Activated CD8-positive, alpha-beta memory T cell treated with anti-CD3 and anti-CD28 coated beads for 1 hour (primary cell): ENCODE measurements at places on chromosomes 6 and 20.

DNA sequence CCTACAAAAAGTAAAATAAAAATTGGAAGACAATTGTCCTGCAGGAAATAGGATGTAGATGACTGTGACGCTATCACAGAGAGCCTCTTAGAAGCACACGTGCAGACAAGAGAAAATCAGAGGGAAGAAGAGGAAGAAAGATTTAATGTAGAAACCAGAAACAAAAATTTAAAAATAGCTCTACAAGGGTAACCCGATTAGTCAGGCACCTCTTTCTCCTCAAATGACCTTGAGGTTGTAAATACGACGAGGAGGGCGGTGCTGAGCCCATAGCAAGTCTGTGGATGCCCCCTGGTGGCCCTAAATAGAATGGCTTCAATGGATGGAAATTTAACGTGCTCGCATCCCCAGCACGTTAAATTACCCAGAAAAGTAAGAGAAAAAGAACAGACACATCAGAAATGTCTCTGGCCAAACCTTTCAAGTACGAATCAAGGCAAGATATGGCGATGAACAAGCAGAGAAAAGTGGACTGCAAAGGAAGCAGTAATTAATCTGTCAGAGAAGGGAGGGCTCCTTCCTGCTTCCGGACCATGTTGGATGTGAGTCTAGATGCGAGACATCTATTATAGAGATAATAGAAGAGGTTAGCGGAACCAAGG lies 4.2 kb upstream of the PRPH2 start:
- peak; percentile 51 for DNase-seq

DNA sequence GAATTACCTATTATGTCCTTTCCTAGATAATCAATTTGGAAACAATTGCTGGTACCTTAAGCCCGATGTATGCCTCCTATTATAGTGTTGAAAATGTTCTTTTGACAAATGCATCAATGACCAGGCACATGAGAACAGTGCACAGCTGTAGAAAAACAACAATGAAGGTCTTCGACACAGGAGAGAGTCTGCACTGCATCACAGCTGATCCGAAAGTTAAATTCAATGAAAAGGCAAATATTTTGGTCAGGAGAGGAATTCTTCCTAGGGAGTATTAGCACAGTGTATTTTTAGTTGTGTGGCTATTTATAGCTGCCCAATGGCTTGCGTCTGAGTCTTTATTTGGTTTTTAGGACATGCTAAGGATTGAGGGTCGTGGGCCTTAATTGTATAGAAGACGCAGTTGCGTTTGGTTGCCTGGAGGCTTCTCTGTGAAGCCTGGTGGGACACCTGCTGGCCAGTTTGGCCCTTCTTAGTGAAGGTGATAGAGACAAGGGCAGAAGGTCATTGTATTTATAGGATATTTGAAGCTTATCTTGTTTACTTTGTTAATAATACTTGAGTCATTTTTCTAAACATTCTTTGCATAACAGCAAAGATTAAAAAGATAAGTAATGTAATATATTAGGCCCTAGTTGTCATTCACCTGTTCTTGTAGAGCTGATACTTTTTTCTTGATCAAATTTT lies 72.3 kb downstream of the CDYL start:
- no peak for DNase-seq

DNA sequence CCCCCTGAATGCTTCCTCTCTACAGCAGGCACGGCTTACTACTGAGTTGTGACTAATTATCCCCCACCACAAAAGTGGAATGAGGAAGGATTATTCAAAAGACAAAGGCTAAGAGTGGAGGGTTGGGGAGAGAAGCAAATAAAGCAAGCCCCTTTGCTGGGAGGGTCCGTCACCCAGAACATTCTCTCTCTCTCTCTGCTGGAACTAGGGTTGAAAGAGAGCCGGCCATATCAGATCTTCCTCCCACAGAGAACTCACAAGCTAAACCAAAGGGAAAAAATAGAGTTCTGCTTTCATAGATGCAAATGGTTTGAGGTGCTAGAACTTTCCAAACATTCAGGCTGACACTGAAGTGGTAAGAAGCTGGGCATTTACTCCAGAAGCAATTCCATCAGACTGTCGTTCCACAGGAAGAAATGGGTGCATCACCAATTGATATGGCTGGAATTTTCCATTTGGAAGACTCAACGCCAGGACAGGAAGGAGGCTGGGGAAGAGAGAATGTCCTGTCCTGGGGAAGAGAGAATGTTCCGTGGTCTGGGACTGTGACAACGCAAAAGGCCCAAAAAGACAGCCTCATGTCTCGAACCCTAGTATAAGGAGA lies 7.9 kb downstream of the ZMYND8 start:
- no peak for DNase-seq

GRCh38 chr6:13465734-13466133 lies 21.7 kb downstream of the GFOD1 start:
- no peak for DNase-seq

DNA sequence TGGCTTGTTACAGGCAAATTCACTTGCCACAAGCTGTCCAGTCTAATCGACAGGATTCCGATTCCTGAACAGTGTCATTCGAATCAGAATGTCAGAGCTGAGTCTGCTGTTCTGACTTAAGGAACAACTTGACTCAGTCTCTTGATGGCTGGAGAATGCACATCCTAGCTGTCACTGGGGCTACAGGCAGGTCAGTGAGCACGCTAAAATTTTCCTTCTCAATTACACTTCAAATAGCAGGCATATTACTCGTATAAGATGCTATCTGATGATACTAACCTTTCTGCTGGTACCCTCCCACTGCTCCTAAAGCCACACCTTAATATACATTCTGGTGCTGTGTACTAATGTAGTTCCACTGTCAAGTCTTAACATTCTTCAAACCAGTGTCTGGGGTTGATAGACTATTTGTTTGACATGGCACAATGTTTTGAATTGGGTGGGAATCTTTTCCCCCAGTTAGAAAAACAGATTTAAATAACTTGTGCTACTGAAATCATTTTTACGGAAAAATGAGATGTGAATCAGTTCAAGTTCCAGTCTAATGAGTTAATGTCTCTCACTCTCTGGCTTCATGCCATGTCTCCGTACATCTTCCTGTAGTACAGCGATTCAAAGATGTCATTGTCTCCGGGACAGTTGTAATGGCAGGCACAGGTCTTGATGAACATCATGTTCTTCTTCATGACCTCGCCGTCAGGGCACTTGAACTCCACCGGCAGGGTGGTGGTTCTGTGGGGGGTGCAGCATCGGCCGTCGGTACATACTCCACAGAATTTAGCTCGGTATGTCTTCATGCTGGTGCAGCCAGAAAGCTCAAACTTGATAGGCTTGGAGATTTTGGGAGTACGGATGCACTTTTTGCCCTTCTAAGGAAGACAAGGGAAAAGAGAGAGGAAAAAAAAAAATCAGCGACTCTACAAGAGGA lies 2.2 kb downstream of the CCN2 start:
- DNase-seq: no peak

- DNase-seq: no peak
Measured at GRCh38 chr6:106026748-106027715, 59.1 kb upstream of the PRDM1 start.

DNA sequence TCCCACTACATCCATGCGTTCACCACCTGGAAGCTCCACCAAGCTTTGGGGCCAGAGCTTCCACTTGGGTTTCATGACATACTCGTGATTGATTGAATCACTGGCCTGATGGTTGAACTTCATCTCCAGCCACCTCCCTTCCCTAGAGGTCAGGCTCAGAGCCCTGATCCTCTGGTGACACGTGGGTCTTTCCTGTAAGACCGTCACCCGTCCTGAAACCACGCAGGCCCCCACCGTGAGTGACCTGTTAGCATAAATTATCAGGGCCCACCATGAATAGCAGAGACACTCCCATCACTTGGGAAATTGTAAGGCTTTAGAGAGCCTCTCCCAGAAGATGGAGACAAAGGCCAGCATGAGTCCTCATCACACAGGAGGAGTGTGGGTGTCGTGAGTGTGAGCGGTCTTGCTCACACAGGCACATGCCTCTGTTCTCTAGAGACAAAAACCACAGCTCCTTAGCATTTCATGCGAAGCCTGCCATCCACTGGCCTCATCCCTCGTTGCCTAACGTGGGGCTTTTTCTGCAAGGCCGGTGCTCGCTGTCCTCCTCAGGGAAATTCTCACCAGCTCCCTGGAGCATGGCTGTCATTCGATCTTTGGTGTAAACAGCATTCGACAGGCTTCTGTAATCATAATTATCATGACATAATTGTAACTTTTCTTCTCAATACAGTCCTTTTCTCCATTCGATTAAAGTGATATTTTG lies 65.1 kb upstream of the DUSP22 start:
- no peak for DNase-seq

DNA sequence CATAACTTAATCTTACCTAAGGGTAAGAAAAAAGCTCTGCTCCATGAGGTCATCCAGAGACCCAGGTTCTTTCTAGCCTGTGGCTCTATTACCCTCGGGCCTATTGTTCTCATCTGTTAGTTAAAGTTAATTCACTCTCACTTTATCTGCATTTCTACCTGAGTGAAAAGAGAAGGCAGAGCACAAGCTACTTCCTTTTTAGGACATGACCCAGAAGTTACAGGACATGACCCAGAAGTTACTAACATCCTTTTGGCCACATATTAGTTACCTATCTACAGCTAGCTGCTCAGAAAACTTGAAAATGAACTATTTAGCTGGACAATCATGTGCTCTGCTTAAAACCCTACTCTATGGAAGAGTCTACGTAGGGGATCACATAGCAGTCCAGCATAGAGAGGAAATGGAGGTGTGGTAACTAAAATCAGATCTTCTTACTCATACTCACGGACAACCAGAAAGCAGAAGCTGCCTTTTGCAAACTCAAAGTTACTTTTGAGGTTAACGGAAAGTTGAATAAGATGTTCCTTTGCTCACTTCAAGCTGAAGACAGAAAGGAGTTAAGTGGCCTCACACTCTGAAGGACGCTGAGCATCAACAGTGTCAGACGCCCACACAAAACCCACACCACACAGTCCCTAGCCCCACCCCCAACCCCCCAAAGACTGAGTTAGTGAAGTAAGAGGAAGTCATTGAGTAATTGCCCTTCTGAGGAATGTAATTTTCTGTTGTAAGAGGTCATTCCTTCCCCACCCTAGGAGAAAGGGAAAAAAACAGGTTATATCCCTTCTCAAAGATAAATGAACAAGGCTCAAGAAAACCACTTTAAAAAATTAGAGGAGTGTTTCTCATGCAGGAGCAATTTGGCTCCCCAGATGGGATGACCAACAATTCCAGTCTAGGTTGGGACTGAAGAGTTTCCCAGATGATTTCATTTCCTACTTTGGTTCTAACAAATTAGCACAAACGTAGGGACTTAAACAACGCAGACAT lies 45.9 kb upstream of the TAB2 start:
- DNase-seq: peak; percentile 51

- DNase-seq: no peak
Measured at GRCh38 chr6:163970846-163971564, 556.5 kb downstream of the QKI start.

DNA sequence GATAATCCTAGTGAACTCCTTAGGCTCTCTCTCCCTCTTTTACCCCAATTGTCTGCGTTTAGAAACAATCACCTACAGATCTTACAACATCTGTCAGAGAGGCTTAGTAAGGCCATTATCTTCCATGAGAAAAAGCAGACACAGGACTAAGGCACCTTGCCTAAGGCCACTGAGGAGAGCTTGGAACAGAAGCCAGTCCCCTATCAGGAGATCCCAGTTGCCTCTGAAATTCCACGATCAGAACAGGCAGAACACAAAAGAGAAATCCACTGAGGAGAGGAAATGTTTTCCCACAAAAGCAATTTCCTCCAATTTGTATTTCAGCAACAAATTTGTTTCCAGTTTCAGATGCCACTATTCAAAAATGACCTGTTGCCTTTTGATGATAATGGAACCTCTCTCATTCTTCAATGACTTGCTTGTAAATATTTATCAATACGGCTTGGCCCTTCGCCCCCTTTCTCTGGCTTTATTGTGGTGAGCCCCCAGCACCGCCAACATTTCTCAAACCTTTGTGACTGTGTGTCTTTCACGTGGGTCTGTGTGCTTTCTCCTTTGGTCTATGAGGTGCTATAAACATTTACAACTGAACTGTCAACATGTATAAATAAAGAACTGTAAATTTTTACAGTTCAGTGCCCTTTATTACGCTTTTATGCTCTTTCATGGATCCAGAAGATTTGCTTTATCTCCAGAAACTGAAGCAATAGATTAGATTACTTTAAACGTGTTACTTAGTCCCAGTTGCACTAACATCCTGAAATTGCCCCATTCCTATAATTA lies 187.8 kb upstream of the PHACTR1 start:
- no peak for DNase-seq

GRCh38 chr6:163490826-163491577 lies 76.5 kb downstream of the QKI start:
- DNase-seq: no peak

GRCh38 chr20:63166193-63167020 lies 49.5 kb downstream of the YTHDF1 start:
- no peak for DNase-seq

DNA sequence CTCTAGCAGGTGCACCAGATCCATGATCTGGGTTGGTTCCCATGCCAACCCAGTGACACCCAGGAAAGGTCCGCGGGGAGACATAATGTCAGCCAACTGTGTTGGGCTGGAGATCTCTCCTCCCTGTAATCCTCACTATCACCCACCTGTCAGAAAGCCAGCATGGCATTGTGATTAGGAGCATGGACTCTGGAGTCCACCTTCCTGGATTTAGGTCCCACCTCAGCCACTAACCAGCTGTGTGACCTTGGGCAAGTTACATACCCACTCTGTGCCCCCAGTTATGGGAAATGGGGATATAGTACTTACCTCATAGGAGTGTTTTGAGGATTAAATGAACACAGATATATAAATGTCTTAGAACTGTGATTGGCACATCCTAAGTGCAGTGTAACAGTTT lies 97.9 kb downstream of the ZDHHC14 start:
- no peak for DNase-seq

DNA sequence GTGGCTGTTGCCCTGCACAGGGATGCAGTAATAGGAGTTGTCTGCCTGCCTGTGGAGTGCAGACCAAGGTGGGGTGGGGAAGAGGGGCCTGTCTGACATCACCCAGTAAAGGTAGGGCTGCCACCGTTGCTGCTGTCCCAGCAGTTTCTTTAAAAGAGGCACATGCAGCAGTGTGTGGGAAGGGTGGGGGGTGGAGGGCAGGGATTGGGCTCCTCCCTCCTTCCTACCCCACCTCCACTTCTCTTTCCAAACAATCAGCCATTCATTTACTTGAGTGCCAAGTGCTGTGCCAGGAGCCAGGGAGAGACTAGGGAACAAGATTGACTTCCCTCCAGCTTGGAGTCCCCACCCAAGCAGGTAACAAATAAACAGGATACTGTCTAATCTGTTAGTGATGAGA lies 66.8 kb upstream of the MYL9 start:
- DNase-seq: no peak

GRCh38 chr20:60762386-60762785 lies 489.7 kb upstream of the CDH4 start:
- DNase-seq: no peak

- no peak for DNase-seq
Measured at GRCh38 chr6:137740967-137741761, 125.9 kb upstream of the TNFAIP3 start.

GRCh38 chr6:157976345-157977175 lies 5.1 kb upstream of the SYNJ2 start:
- DNase-seq: no peak
